ENCODE measurements at places on chromosomes 16 and 17.

DNA sequence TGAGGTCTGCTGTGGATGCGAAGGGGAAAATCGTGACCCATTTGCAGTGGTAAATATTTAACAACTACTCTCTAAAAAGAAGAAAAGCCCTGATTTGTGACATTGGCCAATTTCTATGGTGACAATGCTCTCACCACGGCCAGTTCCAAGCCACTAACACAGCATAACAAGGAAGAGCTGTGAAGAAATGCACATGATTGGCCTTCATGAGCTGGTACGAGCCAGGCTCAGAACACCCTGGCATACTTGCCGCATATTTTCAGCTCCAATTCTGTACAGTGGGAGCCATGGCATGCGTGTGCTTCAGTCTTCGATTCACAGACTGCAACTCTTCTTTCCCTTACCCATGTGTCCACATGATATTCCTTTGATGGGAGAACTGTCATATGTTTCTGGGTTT lies 363.9 kb upstream of the CDH5 start:
- no peak for DNase-seq

- DNase-seq: no peak
Observed at GRCh38 chr16:19844945-19845641, 39.6 kb downstream of the GPRC5B start.

GRCh38 chr16:23145186-23145585 lies 4.1 kb downstream of the USP31 start:
- no peak for DNase-seq

DNA sequence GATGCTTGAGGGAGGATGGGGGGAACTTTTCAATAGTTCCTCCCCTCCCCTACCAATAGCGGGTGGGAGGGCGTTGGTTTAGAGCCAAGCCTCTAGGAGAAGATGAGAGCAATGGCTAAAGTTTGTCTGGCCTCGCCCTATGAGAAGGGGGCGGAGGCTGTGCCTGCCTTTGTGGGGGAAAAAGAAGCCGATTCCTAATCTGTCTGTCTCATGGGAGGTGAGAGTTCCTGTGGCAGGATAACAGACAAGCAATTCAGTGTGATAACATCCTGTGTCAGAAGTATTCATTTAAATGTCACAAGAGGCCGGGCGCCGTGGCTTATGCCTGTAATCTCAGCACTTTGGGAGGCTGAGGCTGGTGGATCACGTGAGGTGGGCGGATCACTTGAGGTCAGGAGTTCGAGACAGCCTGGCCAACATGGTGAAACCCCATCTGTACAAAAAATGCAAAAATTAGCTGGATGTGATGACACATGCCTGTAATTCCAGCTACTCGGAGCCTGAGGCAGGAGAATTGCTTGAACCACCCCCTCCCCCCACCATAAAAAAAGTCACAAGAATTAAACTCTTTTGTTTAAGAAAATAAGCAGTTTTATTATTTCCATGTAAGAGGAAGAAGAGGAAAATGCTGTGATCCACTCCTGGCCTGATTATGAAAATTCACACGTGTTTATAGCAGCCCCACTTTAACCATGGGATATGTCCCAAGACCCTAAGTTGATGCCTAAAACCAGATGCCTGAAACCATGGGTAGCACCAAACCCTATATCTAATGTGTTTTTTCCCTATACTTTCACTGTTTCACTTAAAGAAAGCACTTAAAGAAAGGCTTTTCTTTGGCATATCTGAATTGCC lies 1.7 kb downstream of the SLFN5 start:
- DNase-seq: peak; percentile 57

- no peak for DNase-seq
Observed at GRCh38 chr16:85220125-85220839, 108.0 kb upstream of the CIBAR2 start.

DNA sequence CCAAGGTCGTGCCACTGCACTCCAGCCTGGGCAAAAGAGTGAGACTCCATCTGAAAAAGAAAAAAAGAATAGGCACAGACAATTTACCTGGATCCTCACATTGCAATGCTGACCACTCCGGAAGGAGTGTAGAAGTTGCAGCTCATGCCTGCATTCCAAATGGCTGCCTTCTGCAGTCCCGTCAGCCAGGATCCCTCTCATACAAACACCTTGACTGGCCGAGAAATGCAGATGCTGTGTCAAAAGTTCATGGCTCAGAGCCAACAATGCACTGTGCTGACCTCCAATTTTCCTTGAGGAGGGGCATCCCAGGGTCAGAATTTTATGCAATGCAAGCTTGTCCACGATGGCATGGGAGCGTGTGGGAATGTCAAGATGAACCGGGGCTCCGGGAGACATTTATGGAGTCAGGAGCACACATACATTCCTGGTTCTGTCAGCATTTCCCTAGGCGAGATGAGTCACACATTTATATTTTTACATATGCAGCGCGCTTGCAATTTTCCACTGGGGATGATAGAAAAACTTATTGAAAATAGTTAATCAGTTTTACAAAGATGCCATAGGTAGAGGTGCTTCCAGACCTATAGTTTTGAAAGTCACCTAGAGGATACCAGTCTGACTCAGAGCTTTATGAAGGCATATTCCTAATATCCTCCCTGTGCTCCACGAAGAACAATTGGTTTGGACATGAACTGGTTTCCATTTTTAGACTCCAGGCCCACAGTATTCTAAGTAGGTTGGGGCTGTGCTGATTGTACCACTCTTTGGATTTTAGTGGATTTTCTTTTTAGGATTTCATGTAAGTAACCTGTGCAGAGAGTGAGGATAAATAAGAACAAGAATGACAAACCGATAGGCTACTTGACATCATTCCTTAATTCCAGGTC lies 614.6 kb downstream of the MAF start:
- DNase-seq: no peak

DNA sequence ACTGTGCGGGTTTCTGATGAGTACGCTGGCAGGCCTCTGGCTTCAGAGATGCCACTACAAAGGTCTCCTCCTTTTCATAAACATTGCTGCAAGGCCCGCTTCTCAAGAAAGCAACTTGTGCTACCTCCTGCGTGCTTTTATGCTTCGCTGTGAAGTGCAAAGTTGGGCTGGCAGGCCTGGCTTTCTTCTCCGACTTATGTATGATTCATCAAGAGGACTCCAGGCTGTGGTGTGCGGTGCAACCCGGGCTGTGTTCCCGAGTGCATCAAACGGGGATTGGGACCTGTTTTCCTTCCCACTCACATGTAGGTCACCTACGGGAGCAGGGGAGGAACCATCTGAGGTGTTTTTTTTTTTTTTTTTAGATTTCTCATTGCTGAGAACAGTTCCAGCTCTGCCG lies 534.1 kb downstream of the WWOX start:
- DNase-seq: no peak

DNA sequence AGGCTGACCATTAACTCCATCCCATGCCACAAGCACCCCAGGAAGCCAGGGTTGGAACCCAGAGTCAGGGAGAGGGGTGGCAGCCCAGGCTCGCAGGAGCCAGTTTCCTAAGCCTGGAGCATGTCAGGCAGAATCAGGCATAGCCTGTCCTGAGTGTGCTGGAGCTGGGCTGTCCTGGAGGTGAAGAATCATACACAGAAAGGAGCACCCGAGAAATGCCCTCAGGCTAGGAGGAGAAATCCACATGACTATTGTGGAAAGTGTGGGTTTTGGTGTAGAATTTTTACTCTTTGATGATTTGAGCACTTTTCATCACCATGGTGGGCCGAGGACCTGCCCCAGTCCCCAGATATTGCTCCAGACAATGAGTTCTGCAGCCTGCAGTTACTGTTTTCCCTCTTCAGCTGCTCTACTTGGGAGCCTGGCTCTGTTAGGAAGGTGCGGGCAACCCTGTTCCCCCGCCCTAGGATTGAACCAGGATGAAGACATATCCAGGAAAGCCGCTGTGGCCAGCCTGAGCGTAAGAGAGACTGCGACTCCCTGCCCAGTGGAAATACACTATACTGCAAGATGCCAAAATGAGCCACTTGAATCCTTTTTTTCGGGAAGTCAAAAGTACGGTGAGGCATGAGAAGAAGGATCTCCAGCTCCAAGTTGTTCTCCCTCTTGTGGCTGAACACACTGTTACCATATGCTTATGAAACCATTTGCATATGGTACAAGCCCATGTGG lies 29.0 kb upstream of the HEATR6 start:
- no peak for DNase-seq

All from ecto neural progenitor cell (in vitro differentiated cells).